ENCODE measurements at places on chromosomes 3 and 15. TPM values are rescaled to one million over a fixed set of nuclear protein-coding genes. Genes with fewer than 3 reads are reported as not detected.

LYZL4 gene
- not detected for total RNA-seq

TMEM158 gene
- total RNA-seq: not detected

CRYGS gene
- total RNA-seq: 1.7 TPM

P2RY14 gene
- total RNA-seq: not detected

VPS33B gene
- 19.8 TPM for total RNA-seq

HEMK1 gene
- 14.4 TPM for total RNA-seq

C3orf49 gene
- total RNA-seq: not detected

ARL14 gene
- not detected for total RNA-seq

EPHB3 gene
- 0.13 TPM for total RNA-seq

KNG1 gene
- total RNA-seq: 0.21 TPM

ARHGEF26 gene
- not detected for total RNA-seq

HACD2 gene
- total RNA-seq: 21.5 TPM

IMPG2 gene
- 0.11 TPM for total RNA-seq

COL6A6 gene
- not detected for total RNA-seq
